ENCODE measurements at places on chromosomes 11 and 22. TPM values are rescaled to one million over a fixed set of nuclear protein-coding genes. Genes with fewer than 3 reads are reported as not detected.

DNA sequence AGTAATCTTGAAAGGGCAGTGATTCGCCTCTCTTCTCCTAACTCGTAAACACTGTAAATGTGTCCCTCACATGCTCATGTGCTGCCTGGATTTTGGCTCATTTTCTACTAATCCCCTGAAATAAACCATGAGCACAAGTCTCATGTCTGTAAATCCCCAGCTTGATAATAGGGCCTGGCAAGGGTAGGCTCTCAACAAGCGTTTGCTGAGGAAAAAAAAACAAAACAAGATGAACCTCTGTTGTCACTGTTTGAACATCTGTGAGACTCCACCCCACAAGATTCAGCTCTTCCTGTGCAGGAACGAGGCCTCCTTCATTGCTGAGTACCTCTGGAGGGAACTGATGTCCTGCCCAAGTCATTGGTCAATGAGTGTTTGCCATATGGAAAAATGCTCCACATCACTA is 4.5 kb upstream of the CYB5R2 start:
- peak overlapping the region; percentile 34 for H3K4me3 ChIP-seq
- H3K27me3 ChIP-seq = peaks cover 4% of the 10 kb centered on the region

DNA sequence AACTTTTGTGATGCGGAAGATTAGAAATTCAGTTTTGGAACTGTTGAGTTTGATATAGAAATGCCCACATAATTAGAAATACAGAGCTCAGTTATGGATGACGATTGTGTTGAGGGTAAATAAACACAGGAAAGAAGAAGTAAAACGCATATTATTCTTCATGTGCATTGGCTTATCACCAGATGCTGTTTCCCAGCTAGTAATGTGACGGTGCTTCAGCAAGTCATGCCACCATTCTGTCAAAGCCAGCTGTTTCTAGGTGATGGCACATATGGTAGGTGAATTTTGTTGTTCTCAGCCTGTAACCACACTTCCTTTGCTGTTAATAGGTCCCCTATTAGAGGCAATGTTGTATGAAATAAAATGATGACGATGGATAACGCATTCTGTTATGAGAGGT is 68.9 kb downstream of the C11orf65 start:
- H3K4me1 ChIP-seq = peaks cover 7% of the 10 kb centered on the region
- H3K27me3 ChIP-seq = no peaks in the 10 kb centered on the region
- H3K4me3 ChIP-seq = no peak overlapping the region
- no peak for DNase-seq
- H3K36me3 ChIP-seq = no peaks in the 10 kb centered on the region
- H3K27ac ChIP-seq = no peak overlapping the region

- H3K27ac ChIP-seq = no peak overlapping the region
- H3K36me3 ChIP-seq = peaks cover 32% of the 10 kb centered on the region
- H3K4me3 ChIP-seq = no peak overlapping the region
- H3K4me1 ChIP-seq = peaks cover 7% of the 10 kb centered on the region
- no peak for DNase-seq
These were observed 282.6 kb downstream of the CADM1 start for GRCh38 chr11:115221461-115222069.

SMIM35 gene
- total RNA-seq = not detected

GRCh38 chr11:130738611-130739010 is 177.7 kb downstream of the SNX19 start:
- H3K4me1 ChIP-seq = peaks cover 17% of the 10 kb centered on the region
- no peak overlapping the region for H3K4me3 ChIP-seq
- no peaks in the 10 kb centered on the region for H3K36me3 ChIP-seq
- no peak for DNase-seq
- no peaks in the 10 kb centered on the region for H3K27me3 ChIP-seq

PHF21B gene
- 2.1 TPM for total RNA-seq

DNA sequence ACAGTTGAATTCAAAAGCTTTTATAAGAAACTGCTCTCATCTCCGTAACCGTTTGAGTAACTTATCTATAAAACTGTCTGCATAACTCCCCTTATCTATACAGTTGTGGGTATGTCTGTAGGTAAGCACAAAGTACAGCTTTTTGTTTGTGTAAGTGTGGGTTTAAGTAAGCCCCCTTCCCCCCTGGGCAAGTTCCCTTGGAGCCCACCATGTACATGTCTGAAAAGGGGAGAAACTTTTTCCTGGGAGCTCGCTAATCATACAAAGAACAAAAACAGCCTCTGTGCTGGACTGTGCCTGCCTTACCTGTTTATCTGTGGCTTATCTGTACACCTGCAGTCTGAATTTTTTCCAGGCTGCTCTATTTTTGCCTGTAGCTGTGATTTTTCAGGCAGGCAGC is 36.3 kb upstream of the TMEM45B start:
- H3K27ac ChIP-seq = no peak overlapping the region
- H3K4me3 ChIP-seq = no peak overlapping the region
- H3K36me3 ChIP-seq = no peaks in the 10 kb centered on the region
- DNase-seq = no peak

DNA sequence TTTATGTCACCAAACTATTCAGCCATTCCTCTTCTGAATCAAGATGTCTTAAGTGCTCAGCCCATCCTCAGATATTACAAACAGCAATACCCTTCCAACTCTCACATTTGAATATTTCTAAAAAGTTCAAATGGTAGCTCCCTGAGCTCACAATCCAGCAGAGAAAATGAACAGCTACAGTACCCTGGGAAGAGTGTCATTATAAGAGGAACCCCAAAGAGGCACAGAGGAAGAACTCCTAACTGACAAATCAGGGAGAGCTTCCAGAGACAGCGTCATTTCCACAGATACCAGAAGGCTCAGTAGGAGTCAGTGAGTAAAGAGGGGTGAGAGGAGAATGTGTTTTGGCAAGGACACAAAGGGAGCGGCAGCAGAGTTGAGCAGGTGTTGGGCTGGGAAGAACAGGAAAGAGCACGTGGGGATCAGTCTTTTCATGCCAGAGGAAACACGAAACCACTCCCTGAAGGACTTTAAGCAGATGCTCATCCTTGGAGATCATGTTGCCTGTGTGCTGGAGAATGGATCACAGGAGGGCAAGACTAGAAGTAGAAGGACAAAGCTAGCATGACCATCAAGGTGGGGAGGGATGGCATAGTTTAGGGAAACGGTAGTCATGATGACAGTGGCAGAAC is 4.3 kb downstream of the CLTCL1 start:
- peaks cover 28% of the 10 kb centered on the region for H3K4me1 ChIP-seq
- H3K4me3 ChIP-seq = no peak overlapping the region
- H3K36me3 ChIP-seq = peaks cover 5% of the 10 kb centered on the region
- H3K27me3 ChIP-seq = peaks cover 25% of the 10 kb centered on the region
- H3K27ac ChIP-seq = no peak overlapping the region
- DNase-seq = peak; percentile 10

- peak within 1 kb of the TSS; percentile 94 for H3K27ac ChIP-seq
- DNase-seq = peak; percentile 77
- H3K4me1 ChIP-seq = peaks cover 24% of the 10 kb centered on the region
These were observed at the start of gene PGAP2 for GRCh38 chr11:3807909-3808860. PGAP2 (plus strand) TSS chr11:3808560; CDS start chr11:3811260, 2,700 bp downstream.

- peaks cover 28% of the 10 kb centered on the region for H3K4me1 ChIP-seq
- peak overlapping the region; percentile 95 for H3K27ac ChIP-seq
- DNase-seq = no peak
- H3K27me3 ChIP-seq = no peaks in the 10 kb centered on the region
These were observed 506 bp downstream of the MCM5 start for GRCh38 chr22:35400501-35400790.

DNA sequence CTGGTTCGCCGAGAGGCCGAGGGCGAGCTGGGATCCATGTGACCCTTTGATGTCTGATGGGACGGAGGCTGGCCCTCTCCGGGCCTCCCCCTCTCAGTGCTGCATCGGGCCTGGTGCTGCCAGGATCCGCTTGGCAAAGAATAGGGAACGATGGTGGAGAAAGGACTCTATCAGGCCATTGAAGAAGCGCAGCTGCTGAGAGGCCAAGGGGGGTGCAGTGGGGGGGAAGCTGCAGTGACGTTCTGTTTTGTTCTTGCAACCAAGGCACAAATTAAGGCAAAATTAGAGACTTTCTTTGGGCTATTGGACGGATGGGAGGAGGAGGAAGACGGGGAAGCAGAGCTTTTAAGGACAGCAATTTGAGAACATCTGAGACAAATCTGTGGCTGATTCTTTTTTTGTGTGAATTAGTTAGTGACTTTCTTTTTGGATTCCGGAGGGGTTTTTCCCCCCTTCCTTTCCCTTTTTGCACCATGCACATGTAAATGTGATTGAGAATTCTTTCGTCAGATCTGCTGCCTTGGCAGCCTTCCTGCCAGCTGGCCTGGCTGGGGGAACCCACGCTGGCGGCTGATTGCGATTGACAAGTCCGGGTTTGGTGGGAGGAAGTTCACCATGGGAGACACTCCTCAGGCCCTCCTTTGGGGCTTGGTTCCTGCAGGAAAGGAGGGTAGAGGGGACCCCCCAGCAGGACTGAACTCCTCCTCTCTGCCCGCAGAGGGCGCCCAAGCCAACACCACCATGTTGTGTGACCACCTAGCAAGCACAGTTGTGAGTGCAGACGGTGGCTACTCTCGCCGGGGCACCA is 214.6 kb downstream of the NTM start:
- H3K27me3 ChIP-seq = peaks cover 30% of the 10 kb centered on the region
- H3K27ac ChIP-seq = no peak overlapping the region
- no peak overlapping the region for H3K4me3 ChIP-seq
- no peaks in the 10 kb centered on the region for H3K36me3 ChIP-seq
- no peak for DNase-seq
- H3K4me1 ChIP-seq = peaks cover 36% of the 10 kb centered on the region

ACTN3 gene
- total RNA-seq = 0.57 TPM

DNA sequence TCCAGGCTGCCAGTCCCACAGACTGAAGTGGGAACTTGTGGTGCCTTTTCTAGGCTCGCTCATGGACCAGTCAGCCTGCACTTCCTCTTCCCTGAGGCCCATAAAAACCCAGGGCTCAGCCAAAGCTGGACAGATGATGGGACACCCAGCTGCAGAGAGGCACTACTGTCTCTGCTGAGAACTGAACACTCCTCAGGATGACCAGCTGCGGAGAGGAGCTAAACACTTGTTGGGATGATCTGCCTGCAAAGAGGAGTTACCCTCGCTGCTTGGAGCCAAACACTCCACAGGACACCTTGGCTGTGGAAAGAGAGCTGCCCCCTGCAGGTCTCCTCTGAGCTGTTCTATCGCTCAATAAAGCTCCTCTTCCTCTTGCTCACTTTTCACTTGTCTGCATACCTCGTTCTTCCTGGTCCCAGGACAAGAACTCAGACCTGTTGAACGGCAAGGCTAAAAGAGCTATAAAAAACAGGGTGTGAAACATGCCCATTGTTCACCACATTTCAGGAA is 465.5 kb downstream of the GUCY1A2 start:
- no peak overlapping the region for H3K27ac ChIP-seq
- DNase-seq = no peak
- no peaks in the 10 kb centered on the region for H3K36me3 ChIP-seq
- H3K4me1 ChIP-seq = peaks cover 2% of the 10 kb centered on the region
- H3K4me3 ChIP-seq = no peak overlapping the region
- no peaks in the 10 kb centered on the region for H3K27me3 ChIP-seq

GRCh38 chr11:45374653-45375059 is 88.5 kb upstream of the SYT13 start:
- H3K27ac ChIP-seq = no peak overlapping the region
- H3K4me1 ChIP-seq = peaks cover 10% of the 10 kb centered on the region
- no peak for DNase-seq
- H3K36me3 ChIP-seq = no peaks in the 10 kb centered on the region

DNA sequence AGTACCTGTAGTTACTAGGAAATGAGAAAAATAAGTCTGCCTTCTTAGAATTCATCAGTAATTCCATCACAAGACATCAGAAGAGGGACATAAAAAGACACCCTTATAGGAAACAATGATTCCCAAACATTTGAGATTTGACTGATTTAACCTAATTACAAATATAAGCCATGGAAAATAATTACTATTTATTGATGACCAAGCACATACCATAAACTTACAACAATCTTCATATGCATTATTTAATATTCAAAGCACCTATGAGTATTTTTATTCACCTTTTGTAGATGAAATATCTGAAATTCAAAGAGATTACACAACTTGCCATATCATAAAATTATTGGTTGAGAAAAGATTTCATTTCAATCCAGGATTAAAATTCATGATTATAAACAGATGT is 14.6 kb upstream of the OR52D1 start:
- no peak for DNase-seq
- H3K4me3 ChIP-seq = no peak overlapping the region
- H3K27ac ChIP-seq = no peak overlapping the region
- H3K27me3 ChIP-seq = peaks cover 10% of the 10 kb centered on the region

OR51B4 gene
- not detected for total RNA-seq

KCNJ5 gene
- total RNA-seq = 1.6 TPM

ELP4 gene
- total RNA-seq = 15.1 TPM

- no peaks in the 10 kb centered on the region for H3K27me3 ChIP-seq
- no peak overlapping the region for H3K27ac ChIP-seq
- no peak for DNase-seq
- H3K36me3 ChIP-seq = no peaks in the 10 kb centered on the region
- peaks cover 25% of the 10 kb centered on the region for H3K4me1 ChIP-seq
These were observed 82.1 kb upstream of the WNT11 start for GRCh38 chr11:76288166-76288980.

- H3K27me3 ChIP-seq = peaks cover 12% of the 10 kb centered on the region
- DNase-seq = no peak
- peak overlapping the region; percentile 91 for H3K27ac ChIP-seq
- no peaks in the 10 kb centered on the region for H3K36me3 ChIP-seq
- peaks cover 37% of the 10 kb centered on the region for H3K4me1 ChIP-seq
These were observed 781 bp downstream of the NECTIN1 start for GRCh38 chr11:119728211-119728626.

FOSL1 gene
- 2.1 TPM for total RNA-seq

- H3K36me3 ChIP-seq = no peaks in the 10 kb centered on the region
- H3K4me1 ChIP-seq = peaks cover 12% of the 10 kb centered on the region
- no peak overlapping the region for H3K4me3 ChIP-seq
- DNase-seq = no peak
These were observed 8.8 kb upstream of the WT1 start for GRCh38 chr11:32444186-32444585.

CKAP5 gene
- 106 TPM for total RNA-seq

DNA sequence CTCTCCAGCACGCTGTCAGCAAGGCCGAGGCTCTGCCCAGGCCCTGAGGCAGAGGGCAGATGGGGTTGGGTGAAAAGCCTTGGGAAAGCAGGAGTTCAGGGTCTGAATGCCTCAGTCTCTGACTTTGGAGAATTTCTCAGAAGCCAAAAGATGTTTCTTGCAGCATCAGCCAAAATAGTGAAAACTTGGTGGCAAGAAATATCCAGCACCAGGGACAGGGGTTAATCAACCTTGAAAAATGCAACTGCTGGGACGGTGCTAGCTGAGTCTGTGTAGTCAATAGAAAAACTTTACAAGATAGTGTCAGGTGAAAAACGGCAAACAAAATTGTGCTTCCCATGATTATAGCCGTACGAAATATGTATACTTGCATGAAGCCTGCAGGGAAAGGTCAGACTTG is 1.4 kb upstream of the ABCC8 start:
- peaks cover 3% of the 10 kb centered on the region for H3K36me3 ChIP-seq
- no peak overlapping the region for H3K4me3 ChIP-seq
- peaks cover 77% of the 10 kb centered on the region for H3K27me3 ChIP-seq
- no peak for DNase-seq
- no peaks in the 10 kb centered on the region for H3K4me1 ChIP-seq
- no peak overlapping the region for H3K27ac ChIP-seq

- no peaks in the 10 kb centered on the region for H3K27me3 ChIP-seq
- no peaks in the 10 kb centered on the region for H3K36me3 ChIP-seq
- no peak for DNase-seq
These were observed 908.3 kb upstream of the ANO3 start for GRCh38 chr11:25423436-25424199.

GRCh38 chr11:26144911-26145310 is 187.0 kb upstream of the ANO3 start:
- no peak overlapping the region for H3K27ac ChIP-seq
- H3K4me3 ChIP-seq = no peak overlapping the region
- DNase-seq = no peak
- H3K27me3 ChIP-seq = no peaks in the 10 kb centered on the region
- H3K4me1 ChIP-seq = peaks cover 7% of the 10 kb centered on the region

Data from type B pancreatic cell (in vitro differentiated cells).